Vagina (tissue), 2 donors: ENCODE measurements at places on chromosomes 3 and 15.
A peak's percentile ranks its signal among the peaks of the same experiment; 100 is the strongest.

GRCh38 chr3:57706462-57706861 is 13.6 kb upstream of the DENND6A start:
- no peak for DNase-seq

DNA sequence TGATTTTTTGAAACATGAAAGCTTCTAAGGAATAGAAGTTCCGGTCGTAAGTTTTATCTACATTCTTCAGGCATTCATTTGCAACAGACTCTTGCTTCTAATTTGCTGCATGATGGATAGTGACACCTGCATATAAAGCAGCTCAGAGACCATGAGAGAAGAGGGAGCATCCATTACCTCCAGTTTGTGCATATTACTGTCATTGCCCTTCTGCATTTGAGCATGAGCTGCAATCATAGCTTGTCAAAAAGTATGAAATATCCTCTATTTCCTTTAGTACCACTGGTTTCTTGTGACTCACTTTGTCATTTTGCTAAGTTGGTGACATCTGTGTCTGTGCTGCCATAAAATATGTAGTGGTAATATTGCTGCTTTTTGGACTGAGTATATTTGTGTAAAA is 160.1 kb upstream of the STAC start:
- no peak for DNase-seq

DNA sequence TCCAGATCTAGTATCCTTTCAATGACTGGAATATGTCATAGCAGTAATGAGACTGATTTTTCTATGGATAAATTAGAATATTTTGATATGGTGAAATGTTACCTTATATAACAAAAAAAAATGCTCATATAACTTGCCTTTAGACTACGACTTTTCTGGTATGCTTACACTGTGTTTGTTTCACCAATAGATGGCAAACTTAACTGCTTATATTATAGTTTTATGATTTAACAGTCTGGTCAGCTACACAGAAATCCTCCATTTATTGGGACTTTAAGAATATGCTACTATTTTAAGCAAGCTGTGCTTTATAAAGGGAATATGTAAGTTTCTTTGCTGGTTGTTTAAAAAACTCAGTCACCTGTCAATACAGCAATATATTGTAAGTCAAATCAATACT is 205.6 kb downstream of the VGLL3 start:
- DNase-seq, result no peak

- no peak for DNase-seq
Observed at GRCh38 chr15:81299156-81299555, 24.8 kb downstream of the STARD5 start.

DNA sequence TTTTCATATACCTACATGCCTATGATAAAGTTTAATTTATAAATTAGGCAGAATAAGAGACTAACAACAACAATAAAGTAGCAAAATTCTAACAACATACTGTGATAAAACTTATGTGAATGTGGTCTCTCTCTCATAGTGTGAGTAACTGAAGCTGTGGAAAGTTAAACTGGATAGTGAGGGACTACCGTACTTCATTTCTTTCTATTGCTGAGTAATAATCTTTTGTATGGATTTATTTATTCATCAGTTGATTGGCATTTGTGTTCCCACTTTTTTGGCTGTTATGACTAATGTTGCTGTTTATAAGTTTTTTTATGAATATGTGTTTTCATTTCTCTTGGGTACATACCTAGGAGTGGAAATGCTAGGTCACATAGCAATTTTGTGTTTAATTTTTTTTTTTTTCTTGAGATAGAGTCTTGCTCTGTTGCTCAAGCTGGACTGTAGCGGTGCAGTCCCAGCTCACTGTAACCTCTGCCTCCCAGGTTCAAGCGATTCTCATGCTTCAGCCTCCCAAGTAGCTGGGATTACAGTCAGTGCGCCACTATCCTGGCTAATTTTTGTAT is 41.0 kb downstream of the RNF111 start:
- DNase-seq, result no peak

- no peak for DNase-seq
Observed at GRCh38 chr15:57866149-57866736, 159.7 kb downstream of the POLR2M start.

DNA sequence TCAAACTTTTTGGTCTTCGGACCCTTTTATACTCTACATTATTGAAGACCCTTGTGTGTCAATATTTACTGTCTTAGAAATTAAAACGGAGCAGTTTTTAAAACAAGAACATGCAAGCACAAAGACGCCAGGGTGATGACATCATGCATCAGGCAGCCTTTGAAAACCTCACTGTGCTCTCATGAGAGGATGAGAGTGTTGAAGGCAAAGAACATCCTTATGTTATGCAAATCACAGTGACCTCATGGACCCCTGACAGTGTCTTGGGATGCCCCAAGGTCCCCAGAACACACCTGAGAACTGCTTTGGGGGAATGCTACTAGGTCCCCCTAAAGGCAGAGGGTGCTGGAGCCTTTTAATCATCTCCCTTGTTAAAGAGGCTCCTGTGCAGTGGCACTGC is 51.6 kb downstream of the CHDH start:
- DNase-seq, result no peak

DNA sequence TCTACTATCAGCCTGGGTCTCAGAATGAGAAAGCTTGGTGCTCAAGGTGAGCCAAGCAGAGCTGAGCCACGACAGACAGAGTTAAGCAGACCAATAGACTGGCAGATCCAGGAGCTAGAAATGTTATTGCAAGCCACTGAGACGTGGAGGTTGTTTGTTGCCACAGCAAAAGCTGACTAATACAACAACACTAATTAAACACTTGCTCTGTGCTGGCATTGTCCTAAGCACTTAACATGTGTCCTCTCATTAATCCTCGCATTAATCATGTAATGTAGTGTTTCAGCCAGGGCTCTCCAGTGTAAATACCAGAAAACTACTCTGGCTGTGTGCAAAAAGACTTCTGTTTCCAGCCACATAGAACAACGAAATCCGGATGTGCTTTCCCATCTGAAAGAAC is 11.6 kb upstream of the SPSB4 start:
- DNase-seq, result no peak

DNA sequence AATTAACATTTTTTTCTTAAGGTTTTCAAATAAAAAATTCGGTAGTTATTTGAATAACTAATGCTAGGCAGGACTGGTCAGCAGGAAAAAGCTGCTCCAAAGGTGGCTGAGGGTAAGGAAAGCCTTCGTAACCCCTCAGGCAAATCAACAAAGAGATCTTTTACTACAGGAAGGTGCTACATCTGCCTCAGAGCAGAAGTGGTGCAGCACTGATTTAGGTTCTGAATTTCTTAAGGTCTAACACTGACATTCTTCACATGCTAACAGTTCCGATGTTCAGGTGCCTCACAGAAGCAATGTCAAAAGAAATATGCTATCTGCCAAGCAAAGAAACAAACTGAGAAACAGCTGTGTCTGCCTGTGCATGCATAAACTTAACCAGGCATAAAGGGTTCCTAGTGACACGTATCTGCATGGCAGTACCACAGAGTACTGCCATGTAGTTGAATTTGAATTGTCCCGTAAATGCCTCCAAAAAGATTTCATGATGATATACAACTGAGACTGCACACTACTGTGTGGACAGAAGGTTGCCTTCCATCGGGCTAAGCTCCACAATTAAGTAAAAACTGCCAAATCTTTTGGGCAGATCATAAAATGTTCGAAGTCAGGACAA is 275.0 kb upstream of the NSMCE3 start:
- no peak for DNase-seq

- no peak for DNase-seq
Observed at GRCh38 chr3:63762934-63763550, 56.1 kb upstream of the C3orf49 start.

- DNase-seq, result no peak
Observed at GRCh38 chr3:27508424-27508823, 24.2 kb upstream of the SLC4A7 start.

- peak; percentile 6 for DNase-seq
Observed at GRCh38 chr3:139521816-139522215, 17.7 kb downstream of the RBP1 start.

DNA sequence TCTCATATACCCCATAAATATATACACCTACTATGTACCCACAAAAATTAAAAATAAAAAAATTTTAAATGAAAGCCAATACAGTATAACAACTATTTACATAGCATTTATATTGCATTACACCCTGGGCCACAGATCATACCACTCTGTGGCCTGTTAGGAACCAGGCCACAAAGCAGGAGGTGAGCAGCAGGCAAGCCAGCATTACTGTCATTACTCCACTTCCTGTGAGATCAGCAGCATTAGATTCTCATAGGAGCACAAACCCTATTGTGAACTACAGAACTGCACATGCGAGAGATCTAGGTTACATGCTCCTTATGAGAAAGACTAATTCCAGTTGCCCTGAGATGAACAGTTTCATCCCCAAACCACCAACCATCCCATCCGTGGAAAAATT is 17.4 kb downstream of the FILIP1L start:
- DNase-seq, result no peak

- DNase-seq, result no peak
Observed at GRCh38 chr3:11591002-11591355, 52.7 kb downstream of the VGLL4 start.

DNA sequence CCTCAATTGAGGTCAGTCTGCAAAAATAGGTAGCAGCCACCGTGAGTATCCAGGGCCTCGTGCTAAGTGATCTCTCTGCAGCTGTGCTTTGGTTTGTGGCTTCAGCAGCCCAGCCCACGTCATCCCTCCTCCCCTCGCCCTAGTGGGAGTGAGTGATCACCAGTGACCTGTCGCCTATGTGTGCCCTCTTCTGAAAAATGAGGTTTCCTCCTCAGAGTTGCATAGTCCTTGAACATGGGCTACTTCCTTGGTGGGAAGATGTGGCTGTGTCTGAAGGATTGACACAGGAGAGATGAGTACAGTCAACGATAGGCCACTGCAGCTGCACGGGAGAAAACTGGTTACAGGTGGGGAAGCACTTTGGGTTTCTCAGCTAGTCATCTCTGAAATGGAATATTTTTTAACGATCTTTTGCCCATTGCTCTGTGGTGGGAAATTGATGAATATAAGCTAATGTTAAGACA is 144.8 kb upstream of the BHLHE40 start:
- DNase-seq, result no peak

DNA sequence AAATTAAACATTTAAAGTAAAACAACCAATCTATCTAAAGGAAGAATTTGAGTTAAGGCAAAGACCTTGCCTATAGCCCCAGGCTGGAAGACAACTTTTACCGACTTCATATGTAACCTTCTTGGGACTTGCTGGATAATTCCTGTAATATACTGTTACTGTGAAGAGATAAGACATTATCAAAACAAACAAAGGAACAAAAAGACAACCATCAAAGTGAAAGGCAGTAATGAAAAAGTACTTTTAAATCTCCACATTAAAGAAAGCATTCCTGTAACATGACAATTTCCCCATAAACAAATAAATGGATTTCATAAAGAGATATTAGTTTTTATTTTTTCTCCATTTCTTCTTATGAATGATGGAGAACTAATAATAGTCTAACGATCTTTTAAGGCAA is 2.4 kb downstream of the CMTM6 start:
- no peak for DNase-seq

DNA sequence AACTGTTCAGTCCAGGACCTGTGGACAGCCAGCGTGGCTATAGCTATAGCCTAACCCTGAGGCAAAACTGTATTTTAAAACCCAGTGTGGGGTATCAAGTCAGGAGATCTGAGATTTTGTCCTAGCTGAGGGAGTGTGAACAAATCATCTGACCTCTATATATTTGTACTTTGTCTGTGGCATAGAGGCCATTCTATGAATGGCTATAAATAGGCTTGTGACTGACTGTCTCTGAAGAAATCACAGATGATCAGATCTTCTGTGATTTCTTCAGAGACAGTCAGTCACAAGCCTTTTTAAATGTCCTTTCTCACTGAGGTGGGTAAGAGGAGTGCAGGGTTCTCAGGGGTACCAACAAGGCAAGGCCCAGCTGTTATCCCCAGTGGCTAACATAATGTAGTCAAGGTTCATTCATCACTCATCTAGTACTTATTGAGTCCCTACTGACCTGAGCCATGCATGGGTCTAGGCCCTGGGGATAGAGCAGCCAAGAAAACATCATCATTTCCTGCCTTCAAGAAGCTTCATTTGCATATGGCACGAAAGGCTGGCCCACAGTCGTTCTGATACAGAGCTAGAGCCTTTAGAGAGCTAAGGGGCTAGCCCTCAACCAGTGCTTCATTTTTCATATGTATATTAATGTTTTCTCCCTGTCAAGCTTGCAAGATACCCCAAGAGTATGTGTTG is 53.3 kb downstream of the TIPARP start:
- no peak for DNase-seq

DNA sequence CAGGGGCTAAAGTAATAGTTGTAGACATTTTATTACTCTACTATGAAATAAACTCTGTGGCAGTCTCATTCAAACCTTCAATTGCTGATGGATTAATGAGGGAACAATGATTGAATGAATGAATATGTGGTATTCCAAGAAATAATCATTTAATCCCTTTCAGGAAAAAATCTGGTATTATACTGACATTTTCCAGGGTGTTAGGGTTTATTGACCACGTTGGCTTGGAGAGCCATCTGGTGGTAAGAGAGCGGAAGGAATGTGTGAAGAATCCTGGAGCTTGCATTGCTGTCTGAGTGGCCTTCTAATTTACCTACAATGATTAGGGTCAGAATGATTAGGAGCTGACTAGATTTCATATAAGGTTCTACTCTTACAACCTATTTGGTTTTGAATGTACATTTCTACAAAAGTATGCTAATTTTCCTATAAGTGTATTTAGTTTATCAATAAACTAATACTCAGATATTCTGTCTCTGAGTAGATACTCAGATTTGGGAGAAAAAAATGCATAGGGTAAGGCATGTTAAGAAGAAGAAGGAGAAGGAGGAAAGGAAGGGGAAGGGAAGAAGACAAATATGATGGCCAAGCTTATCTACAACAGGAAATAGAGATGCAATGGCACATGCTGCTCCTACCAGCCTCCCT is 249.9 kb downstream of the ROBO1 start:
- no peak for DNase-seq

- DNase-seq, result no peak
Observed at GRCh38 chr3:156511987-156512677, 42.8 kb downstream of the SSR3 start.

DNA sequence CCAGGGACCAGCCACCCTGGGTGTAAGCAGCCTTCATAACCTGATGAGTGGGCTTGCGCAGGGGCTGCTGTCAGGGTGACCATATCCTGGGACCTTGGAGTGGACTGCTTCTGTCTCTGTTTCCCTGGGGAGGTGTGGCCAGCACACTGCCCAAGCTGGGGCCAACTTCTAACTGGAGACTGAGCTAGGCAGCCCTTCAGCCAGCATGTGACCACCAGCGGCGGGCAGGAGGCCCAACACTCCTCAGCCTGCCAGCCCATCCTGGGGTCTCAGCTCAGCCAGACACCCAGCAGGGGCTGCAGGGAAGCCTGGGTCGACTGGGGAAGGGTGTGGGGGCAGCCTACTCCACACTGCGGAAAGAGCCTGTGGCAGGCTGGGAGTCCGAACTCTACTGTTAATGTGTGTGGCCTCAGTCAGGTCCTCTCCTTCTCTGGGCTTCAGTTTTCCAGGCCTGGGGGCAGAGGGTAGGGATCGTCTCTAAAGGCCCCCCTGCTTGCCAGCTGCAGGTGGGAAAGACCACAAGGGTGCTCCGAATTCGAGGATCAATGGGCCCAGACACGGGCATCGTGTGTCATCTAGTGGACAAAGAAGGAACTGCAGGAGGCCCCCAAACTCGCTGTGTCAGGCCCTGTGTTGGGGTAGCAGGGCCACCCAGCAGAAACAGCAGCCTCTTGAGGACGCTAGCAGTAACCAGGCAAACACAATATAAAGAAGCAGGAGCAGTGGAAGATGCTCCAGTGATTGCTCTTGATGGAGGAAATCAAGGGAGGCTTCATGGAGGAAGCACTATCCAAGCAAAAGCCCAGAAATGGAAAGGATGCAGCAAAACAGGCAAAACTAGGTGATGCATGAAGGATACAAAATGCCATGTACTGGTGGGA is 2.0 kb upstream of the SEMA3G start:
- no peak for DNase-seq
